Fibroblast of skin of left biceps (primary cell): ENCODE measurements at places on chromosomes 4 and X.

DNA sequence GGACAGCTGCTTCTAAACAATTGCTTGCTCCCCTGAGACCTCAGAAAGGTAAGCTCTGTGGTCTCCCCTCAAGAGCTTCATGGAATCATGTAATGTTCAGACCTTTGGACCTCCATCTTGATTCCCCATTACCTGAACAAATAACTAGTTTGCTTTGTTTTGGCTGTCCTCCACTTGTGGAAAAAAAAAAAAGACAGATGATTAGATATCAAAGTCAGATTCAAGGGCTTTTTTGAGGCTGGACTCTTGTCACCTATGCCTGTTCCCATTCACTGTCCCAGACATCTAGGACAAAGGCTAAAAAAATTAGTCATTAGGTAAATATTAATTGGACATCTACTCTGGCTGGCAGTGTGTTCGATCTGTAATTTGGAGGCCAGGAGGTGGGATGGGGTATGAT is 13.3 kb downstream of the TMEM255A start:
- no peak for DNase-seq

DNA sequence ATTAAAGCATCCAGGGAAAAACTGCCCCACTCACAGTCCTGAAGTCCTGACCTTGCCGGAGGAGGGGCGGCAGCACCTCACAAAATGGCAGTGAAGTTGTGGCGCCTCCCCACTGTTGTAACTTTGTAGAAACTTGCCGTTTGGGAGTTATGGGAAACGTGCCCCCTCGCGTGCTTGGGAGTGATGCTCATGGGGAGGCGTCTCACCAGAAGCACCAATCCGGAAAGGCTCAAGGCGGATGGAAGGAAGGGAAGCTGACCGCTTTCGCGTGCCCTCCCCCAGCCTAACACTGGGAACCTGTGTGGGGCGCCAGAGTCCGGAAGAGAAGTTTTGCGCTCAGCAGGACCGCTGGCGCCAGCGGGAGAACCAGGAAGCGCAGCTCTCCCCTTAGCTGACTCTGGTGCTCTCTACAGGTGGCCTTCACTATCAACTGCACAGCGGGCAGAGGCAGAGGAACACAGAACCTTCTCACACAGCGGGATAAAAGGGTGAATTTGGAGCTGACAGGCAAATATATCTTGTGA is at the start of the genes CT45A10 and SAGE1:
CT45A10 (minus strand) TSS at position 151 of the 524 bp plus-strand sequence. CDS start 8,100 bp downstream, outside the sequence.
SAGE1 (plus strand) TSS at position 423 of the 524 bp plus-strand sequence. CDS start 2,527 bp downstream, outside the sequence.
- no peak for DNase-seq

DNA sequence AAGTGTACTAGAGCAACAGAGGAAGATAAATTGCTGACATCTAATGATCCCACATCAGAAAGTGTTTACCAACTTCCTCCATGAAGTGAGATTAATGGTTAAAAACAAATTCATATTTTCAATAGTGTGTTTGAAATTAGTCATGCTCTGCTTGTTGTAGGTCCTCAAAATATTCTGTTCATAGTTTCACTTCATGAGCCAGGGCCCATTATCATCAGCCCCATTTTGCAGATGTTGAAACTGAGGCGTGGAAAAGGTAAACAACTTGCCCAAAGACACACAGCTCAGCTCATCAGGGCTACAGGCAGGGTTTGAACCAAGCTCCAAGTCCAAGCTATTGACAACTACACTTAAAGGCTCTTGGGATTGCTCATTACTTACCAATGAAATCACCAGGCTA is 103.5 kb upstream of the PPARGC1A start:
- DNase-seq, result no peak

GRCh38 chrX:110188701-110189558 is 129.0 kb downstream of the AMMECR1 start:
- DNase-seq, result no peak

DNA sequence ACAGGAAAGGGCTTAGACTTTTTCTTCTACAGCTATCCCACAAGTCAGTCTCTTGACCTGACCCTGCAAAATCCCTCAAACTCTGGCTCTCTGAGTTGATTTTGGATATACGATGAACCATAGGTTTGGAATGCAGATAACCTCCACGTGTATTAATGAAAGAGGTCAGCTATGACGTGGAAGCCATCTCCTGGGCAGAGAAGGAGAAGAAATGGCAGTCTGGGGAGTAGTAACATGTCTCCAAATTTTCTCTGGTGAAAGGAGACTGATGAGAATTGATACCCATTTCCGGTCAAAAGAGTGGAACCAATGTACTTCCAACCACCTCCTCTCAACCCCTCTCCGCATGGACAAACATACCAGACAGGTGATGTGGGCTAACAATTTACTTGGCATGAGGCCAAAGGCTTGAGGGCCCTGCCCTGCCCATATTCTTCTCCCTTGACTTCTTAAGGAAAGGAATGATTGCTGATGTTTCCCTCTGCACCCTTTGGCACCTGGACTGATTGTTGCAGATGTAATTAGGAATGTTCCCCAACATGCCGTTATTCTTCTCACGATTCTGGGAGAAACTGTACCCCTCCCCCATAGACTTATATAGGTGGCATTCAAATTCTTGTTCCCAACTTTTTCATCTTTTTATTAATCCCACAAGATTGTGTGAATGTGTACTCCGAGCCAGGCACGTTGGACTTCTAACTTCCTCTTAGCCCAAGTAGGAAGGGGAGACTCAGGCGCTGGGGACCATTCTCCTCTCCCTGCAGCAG is 580 bp upstream of the PLS3 start:
- no peak for DNase-seq
